ENCODE measurements at places on chromosomes 1 and 21. TPM values are rescaled to one million over a fixed set of nuclear protein-coding genes. Genes with fewer than 3 reads are reported as not detected.

Gene SHISA4
- total RNA-seq, result 76.6 TPM

Gene NTRK1
- not detected for total RNA-seq

Gene KLF17
- total RNA-seq, result not detected

Gene NID1
- 224 TPM for total RNA-seq

Gene FAM163A
- not detected for total RNA-seq

Gene LCE1E
- total RNA-seq, result not detected

Gene KRTAP21-2
- not detected for total RNA-seq

Gene CD247
- total RNA-seq, result 1.5 TPM

Gene C1orf116
- total RNA-seq, result 0.44 TPM

Gene LRRC39
- 0.44 TPM for total RNA-seq

Gene NBPF15
- total RNA-seq, result 21.6 TPM

Gene SYDE2
- 10.5 TPM for total RNA-seq

Gene FLG2
- not detected for total RNA-seq

Gene ANGPTL7
- total RNA-seq, result 1,094 TPM

Gene OR2T2
- not detected for total RNA-seq

Gene DMRTA2
- total RNA-seq, result not detected

Gene ATP1A2
- 206 TPM for total RNA-seq

Gene ARHGEF16
- 16.5 TPM for total RNA-seq

Gene CHIA
- not detected for total RNA-seq

Gene FBXO44
- 24.1 TPM for total RNA-seq

Gene CFHR3
- total RNA-seq, result 0.59 TPM

Gene SLAMF7
- total RNA-seq, result 0.22 TPM

Gene AKNAD1
- 4.6 TPM for total RNA-seq

Gene NADK
- total RNA-seq, result 119 TPM

Measured in tibial nerve (tissue), 4 donors.